A549 (cell line): ENCODE measurements at places on chromosomes 6 and 20.

DNA sequence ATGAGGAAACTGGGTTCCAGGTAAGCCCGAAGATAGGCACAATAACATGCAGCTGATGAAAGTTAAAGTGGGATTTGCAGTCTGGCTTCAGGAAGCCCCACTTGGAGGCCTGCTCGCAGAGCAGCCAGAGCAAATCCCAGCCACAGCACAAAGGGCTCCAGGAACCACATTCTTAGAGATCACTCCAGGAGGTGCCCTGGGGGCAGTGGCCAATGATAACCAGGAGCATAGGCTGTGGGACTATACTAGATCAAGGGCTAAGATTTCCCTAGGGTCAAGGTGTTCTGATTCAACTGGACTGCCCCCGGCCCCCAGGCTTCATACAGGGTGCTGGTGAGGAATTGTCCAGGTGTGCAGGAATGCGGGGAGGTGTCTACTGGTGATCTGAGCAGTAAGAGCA, 133.9 kb upstream of the PTPRT start:
- no peak for DNase-seq

DNA sequence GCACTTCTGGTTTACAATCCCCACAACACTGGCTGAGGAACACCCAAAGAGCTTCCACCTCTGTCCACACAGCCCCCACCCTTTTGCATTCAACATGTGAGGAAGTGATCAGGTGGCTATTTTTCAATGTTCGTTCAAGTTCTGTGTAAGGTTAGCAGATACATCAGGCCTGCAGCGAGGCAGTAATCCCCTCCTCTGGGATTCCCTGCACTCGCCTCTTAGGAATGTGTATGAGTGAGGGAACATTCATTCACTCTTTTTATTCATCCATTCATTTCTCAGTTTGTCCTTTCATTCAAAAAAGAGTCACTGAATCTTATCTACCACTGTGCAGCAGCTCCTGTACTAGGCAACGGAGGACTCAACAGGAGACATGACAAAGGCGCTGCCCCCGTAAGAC, 236.4 kb upstream of the PRDM1 start:
- no peak for DNase-seq

- no peak for DNase-seq
Observed at GRCh38 chr6:252775-253535, 39.3 kb upstream of the DUSP22 start.

DNA sequence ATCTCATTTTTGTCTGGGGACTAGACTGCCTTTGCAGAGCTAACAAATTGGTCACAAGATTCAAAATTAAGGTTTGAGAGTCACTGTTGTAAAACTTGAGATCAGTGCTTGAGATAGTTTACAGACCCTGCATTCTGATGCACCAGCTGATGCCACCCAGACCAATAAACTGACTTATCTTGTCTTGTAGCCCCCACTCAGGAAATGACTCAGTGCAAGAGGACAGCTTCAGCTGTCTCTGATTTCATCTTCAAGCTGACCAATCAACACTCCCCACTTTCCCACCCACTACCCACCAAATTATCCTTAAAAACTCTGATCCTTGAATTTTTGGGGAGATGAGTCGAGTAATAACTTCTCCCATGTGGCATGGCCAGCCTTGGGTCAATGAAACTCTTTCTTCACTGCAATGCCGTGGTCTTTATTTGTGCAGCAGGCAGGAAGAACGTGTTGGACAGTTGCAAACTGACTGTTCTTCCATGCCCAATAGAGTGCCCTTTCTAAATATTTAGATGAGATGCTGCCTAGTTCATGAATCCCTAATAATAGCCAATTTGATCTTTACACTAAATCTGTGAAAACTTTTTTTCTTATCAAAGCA, 48.3 kb upstream of the PROKR2 start:
- DNase-seq, result no peak

DNA sequence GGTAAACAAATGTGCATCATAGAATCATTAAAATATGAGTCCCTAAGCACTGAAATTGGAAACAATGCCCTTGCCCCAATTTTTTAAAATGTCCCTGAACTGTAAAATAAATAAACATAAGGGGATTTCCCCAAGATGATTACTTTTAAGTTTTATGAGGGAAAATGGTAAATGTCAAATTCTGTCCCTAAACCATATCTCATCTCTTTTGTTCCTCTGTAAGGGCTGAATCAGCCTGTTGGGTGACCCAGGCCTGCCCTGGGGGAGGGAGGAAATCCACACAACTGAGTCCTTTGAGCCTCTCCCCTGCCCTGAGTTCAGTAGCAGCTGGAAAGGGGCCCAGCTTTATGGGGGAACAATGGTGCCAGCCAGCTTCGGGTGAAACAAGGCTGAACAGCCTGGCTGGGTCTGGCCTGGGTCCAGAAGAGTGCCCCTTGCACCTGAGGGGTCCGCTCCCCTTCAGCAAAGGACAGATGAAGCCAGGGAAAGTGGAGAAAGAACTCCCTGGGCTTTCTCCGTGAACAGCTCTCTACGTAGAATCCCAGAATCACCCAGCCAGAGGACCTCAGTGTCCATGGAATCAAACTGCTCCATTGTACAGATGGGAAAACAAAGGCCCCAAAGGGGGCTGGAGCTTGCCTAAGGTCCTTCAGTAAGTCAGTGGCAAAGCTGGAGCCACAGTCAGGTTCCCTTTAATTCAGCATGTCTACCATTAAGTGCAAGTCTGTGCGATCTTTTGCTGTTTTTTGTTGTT, 28.2 kb upstream of the ITCH start:
- DNase-seq, result no peak

- DNase-seq, result peak; percentile 5
Observed at GRCh38 chr6:46655803-46656202, 3.0 kb downstream of the SLC25A27 start.

GRCh38 chr6:144331491-144331969, 46.4 kb downstream of the UTRN start:
- no peak for DNase-seq

GRCh38 chr6:44671333-44671732, 283.8 kb downstream of the CDC5L start:
- DNase-seq, result no peak

GRCh38 chr6:162379757-162380409, 347.7 kb downstream of the PRKN start:
- DNase-seq, result no peak

DNA sequence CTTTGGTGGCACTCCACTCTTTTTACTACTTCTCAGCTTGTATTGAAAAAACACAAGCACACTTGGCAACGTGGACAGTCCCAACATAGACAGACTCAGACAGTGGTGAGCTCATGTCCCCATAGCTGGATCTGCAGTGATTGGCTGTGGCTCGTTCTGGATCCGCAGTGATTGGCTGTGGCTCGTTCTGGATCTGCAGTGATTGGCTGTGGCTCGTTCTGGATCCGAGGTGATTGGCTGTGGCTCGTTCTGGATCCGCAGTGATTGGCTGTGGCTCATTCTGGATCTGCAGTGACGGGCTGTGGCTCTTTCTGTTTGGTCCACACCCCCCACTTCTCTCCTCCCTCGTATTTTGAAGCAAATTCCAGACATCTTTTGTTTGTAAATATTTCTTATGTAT, 28.0 kb downstream of the OSBPL2 start:
- DNase-seq, result no peak

GRCh38 chr6:156791320-156791850, 14.2 kb downstream of the ARID1B start:
- no peak for DNase-seq

- DNase-seq, result peak; percentile 33
Observed at GRCh38 chr6:149934249-149935156, 7.3 kb upstream of the ULBP2 start.

DNA sequence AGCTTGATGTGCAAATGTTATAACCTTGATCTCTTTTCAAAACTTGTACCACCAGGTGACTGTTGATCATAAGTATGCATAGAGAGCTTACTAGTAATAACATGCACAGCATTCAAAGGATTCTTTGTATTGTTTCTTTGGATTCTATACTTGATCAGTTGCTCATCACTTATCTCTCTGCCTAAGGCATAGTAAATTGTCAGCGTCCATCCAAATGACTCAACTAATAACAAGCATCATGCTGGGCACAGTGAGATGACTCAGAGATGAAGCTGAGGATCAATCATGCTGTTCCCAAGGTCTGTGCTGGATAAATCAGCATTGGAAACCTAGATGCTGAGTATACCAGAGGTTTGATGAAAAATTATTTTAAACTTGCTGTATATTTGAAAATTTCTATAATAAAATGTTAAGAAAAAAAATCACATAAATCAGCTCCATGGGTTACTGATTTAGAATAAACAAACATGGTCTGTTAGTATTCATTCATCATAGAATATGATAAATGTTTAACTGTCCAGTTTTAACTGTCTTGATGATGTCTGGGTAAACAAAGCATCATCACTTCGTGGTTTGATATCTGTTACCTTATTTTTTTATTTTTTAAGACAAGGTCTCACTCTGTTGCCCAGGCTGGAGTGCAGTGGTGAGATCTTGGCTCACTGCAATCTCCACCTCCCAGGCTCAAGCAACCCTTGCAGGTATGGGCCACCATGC, 45.6 kb upstream of the SGK1 start:
- peak; percentile 79 for DNase-seq

DNA sequence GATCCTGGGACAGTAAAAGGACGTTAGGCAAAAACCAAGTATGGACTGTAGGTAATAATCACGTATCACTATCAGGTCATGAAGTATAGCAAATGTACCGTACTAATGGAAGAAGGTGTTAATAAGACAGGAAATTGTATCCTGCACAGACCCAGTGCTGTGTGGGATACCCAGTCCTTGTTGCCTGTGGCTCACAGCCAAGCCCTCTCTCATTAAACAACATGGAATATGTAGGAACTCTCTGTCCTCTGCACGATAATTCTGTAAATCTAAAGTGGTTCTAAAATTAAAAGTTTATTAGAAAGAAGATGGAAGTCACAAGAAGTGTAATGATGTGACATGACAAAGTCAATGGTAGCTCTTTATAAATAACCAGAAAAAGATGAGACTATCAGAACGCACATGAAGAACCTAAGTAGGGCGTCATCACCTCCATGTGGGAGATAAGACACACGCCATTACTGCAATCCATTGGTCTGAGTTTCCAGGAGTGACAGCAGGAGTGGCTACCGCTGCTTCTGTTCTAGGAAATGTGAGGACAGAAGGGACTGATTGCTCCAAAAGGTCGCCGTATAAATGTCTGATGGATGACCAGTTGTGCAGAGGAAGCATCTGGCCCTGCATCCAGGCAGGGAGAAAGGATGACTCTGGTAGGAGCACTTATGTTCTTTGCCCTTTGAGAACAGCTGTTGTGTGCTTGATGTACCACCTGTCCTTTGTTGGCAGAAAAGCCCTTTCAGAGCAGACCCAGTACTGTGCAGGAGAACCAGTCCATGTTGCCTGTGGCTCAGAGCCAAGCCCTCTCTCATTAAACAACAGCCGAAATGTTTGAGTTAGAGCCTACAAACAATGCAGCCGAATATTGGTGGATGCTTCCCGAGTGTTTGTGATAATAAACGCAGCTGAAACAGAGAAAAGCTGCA, 125.6 kb downstream of the FIG4 start:
- DNase-seq, result no peak

DNA sequence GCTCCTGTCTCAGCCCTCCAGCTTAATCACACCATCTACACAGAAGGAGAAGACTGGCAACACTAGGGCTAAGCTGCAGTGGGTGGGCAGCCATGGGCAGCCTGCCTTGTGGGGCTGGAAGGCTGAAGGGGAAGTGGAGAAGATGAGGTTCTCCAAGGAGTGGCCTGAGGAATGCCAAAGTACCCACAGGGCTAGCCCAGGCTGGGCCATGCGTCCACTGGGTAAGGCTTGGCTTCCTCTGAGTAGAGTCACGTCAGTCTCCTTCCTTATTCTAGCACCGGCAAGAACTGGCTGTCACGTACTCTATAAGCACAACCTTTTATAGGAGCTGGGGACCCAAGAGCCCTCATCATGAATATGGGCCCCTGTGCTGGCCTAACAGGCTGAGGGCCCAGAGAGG, 110.6 kb upstream of the SIRPA start:
- no peak for DNase-seq

DNA sequence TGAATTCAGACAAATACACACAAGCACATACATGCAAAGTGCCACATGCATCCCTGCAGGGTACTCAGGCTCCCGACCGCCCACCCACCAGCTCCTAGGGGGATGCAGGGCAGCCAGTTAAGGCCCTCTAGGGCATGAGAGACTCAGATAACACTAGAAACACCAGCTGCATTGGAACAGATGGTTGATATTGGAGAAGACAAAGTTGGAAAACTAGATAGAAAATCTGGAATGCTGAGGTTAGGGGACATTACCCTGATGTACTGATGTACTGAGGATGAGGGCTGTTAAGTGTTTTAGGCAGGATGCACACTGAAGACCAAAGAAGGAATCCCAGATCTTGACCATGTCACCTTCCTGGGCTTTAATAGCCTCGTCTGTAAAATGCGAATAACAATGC, 134.6 kb upstream of the ECI2 start:
- DNase-seq, result no peak

- no peak for DNase-seq
Observed at GRCh38 chr20:35690265-35690664, 8.9 kb downstream of the NFS1 start.

DNA sequence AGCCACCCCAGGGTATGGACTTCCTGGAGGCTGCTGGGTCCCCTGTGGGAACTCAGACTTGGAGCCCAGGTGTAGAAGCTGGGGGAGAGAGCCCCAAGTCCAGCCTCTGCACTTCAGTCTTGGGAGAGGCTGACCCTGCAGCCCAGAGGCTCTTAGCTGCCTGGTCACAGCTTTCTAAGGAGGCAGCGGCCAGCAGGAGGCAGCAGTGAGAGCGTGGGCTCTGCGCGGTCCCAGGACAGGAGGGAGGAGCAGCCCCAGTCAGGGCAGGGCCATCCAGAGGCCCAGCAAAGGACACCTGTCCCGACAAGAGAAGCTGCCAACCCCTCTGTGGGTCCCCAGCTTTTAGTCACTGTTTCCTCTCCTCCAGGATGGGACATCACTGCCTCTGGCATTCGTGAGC, 9.4 kb downstream of the TREML2 start:
- DNase-seq, result peak; percentile 36

- no peak for DNase-seq
Observed at GRCh38 chr6:21845018-21845417, 251.5 kb downstream of the SOX4 start.

GRCh38 chr6:124947971-124948451, 14.2 kb upstream of the RNF217 start:
- no peak for DNase-seq

- DNase-seq, result peak; percentile 65
Observed at GRCh38 chr20:50580016-50580747, 70.0 kb downstream of the PTPN1 start.

- no peak for DNase-seq
Observed at GRCh38 chr6:149063468-149063867, 254.0 kb upstream of the TAB2 start.

- no peak for DNase-seq
Observed at GRCh38 chr6:134172020-134172705, 119.7 kb upstream of the SLC2A12 start.

GRCh38 chr6:41335943-41336342, 535 bp downstream of the NCR2 start:
- DNase-seq, result no peak
